ENCODE measurements at places on chromosomes 5 and 9. TPM values are rescaled to one million over a fixed set of nuclear protein-coding genes. Genes with fewer than 3 reads are reported as not detected.

DNA sequence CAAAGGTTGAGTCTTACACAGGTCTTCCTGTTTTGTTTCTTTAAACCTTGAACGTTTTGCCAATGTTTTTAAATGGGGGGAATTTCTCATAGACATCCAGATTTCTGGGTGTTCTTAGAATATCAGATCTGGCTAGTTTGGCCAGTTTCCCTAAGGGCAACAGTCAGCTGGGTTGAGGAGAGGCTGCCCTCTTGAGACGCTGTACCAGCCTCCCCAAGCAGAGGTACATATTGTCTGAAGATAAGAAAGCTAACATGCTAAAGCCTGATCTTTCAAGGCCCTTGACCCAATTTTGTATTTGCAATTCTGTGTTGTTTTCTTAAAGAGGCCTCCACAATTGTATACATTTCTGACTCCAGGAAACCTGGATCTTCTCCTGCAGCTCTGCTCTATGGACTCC is 21.9 kb upstream of the SH3GL2 start:
- no peak for DNase-seq
- H3K27me3 ChIP-seq: no peaks in the 10 kb centered on the region
- H3K36me3 ChIP-seq: no peaks in the 10 kb centered on the region
- no peak overlapping the region for H3K27ac ChIP-seq

GRCh38 chr5:77029376-77029885 is 773 bp upstream of the AGGF1 start:
- peak overlapping the region; percentile 94 for H3K27ac ChIP-seq
- H3K4me3 ChIP-seq: peak overlapping the region; percentile 68
- H3K36me3 ChIP-seq: no peaks in the 10 kb centered on the region
- DNase-seq: no peak

DNA sequence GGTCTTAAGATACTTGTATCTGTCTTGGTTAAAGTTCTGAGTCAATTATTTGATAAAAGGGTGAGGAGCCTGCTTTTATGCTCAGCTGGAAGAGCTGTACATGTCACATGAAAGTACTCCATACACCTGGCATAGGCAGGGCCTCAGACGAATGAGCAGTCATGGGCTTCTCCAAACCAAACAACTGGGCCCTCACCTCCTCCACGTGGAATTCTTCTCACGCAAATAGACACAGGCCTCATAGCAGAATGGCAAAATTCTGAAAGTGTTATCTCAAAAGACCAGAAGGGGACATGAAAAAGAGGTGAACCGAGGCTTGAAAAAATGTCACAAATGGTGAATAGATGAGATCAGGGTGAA is 48.6 kb downstream of the FAM240B start:
- no peak overlapping the region for H3K27ac ChIP-seq
- no peak overlapping the region for H3K4me3 ChIP-seq
- no peaks in the 10 kb centered on the region for H3K36me3 ChIP-seq
- no peaks in the 10 kb centered on the region for H3K27me3 ChIP-seq
- no peak for DNase-seq
- peaks cover 3% of the 10 kb centered on the region for H3K4me1 ChIP-seq

DNA sequence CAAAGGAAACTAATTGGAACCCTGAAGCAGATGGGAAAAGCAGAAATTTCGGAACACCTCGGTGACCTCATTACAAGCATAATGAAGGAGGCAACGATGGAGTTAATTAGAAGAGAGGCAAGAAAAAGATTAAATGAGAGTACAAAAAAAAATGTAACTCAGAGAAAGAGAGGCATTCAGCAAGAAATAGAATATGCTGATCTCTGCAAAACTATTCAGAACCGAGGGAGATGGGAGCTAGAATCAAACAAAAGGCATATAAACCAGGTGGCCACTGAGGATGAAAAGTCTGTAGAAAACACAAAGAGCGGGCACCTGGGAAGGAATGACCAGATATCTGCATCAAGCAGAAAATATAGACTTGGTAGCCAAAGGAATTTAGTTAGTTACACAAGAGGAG is 118.9 kb downstream of the CETN3 start:
- no peak overlapping the region for H3K27ac ChIP-seq
- no peak overlapping the region for H3K4me3 ChIP-seq

DNA sequence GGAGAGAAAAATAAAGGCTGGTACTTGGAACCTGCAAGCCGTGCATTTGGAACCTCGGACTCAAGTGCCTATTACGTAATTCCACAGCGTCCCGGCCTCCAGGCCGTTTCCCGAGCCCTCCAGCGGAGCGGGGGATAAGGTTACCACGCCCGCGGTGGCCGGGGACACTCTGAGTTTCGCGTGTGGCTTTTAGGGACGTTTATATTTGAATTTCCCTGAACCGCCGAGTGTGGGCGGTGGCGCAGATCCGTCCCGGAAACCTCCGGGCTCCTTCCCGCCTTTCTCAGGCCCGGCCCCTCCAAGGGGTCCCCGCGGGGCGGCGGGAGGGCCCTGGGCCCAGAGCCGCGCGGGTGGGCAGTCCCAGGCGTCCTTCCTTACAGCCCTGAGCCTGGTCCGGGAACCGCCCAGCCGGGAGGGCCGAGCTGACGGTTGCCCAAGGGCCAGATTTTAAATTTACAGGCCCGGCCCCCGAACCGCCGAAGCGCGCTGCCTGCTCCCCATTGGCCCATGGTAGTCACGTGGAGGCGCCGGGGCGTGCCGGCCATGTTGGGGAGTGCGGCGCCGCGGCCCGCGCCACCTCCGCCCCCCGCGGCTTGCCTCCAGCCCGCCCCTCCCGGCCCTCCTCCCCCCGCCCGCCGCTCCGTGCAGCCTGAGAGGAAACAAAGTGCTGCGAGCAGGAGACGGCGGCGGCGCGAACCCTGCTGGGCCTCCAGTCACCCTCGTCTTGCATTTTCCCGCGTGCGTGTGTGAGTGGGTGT is at the start of gene LMNB1:
Gene LMNB1, plus strand, starts transcription at position 638 of the 758 bp plus-strand sequence. CDS start 373 bp downstream, outside the sequence.
- H3K27ac ChIP-seq: peak within 1 kb of the TSS; percentile 94
- peak within 1 kb of the TSS; percentile 63 for H3K4me3 ChIP-seq
- H3K27me3 ChIP-seq: no peaks in the 10 kb centered on the region
- DNase-seq: peak; percentile 88
- H3K4me1 ChIP-seq: peaks cover 9% of the 10 kb centered on the region

Gene SMU1
- total RNA-seq: 15.1 TPM

- H3K4me1 ChIP-seq: no peaks in the 10 kb centered on the region
- no peak for DNase-seq
- no peak overlapping the region for H3K4me3 ChIP-seq
These were observed 311.3 kb downstream of the ASTN2 start for GRCh38 chr9:117103438-117104110.
